Transverse colon (tissue), 4 donors: ENCODE measurements at places on chromosomes 1 and 21. TPM values are rescaled to one million over a fixed set of nuclear protein-coding genes. Genes with fewer than 3 reads are reported as not detected.
A peak's percentile ranks its signal among the peaks of the same experiment; 100 is the strongest.

DNA sequence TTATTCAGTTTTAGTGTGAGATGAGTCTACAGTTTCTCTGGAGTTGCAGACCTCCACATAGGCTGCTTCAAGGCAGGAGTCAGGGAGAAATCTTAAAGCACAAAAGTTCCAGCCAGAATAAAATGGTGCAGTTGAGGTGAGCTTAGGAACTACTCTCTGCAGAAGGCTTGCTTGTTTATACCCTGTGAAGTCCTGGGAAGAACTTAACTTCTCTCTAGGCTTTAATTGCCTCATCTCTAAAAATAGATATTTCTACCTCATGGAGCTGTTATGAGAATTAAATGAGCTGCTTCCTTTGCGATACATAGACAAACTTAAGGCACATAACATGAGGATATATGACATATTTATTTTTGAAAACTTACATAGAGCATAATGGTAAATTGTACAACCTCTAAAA is 286.2 kb downstream of the GPATCH2 start:
- no peaks in the 10 kb centered on the region for H3K4me1 ChIP-seq
- H3K4me3 ChIP-seq, result no peak overlapping the region
- DNase-seq, result no peak
- no peaks in the 10 kb centered on the region for H3K27me3 ChIP-seq
- no peak overlapping the region for H3K27ac ChIP-seq

DNA sequence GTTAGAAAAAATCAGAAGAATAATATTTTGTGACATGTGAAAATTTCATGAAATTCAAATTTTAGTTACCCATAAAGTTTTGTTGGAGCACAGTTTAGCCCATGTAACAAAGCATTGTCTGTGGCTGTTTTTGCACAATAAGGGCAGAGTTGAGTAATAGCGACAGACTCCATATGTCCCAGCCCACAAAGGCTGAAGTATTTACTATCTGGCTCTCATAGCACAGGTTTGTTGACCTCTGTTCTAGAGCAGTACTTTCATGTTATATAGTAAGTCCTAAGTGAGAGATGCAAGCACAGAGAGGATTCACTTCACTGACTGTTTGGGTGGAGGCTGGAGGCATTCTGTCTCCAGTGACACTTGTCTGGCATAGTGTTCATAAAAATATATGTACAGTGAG is 6.8 kb downstream of the LAMC1 start:
- no peak overlapping the region for H3K4me3 ChIP-seq
- no peaks in the 10 kb centered on the region for H3K36me3 ChIP-seq
- H3K27me3 ChIP-seq, result no peaks in the 10 kb centered on the region
- H3K4me1 ChIP-seq, result peaks cover 54% of the 10 kb centered on the region

DNA sequence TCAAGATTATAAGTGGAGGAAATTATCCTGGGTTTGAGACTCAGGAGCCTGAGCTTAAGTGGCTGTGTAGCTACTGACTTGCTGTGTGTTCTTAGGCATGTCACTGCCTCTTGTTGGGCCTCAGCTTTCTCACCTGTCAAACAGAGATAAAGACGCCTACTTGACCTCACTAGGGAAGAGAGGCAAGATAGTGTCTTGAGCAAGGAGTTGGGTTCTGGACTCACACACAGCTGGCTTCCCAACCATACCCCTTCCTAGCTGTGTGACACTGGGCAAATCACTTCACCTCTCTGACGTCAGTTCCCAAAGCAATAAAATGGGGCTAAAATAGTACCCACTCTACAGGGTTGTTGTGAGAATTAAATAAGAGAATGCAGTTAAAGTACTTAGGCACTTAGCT is 11.6 kb upstream of the EPB41 start:
- H3K4me1 ChIP-seq, result peaks cover 4% of the 10 kb centered on the region
- H3K36me3 ChIP-seq, result no peaks in the 10 kb centered on the region
- H3K27ac ChIP-seq, result no peak overlapping the region
- no peak for DNase-seq

DNA sequence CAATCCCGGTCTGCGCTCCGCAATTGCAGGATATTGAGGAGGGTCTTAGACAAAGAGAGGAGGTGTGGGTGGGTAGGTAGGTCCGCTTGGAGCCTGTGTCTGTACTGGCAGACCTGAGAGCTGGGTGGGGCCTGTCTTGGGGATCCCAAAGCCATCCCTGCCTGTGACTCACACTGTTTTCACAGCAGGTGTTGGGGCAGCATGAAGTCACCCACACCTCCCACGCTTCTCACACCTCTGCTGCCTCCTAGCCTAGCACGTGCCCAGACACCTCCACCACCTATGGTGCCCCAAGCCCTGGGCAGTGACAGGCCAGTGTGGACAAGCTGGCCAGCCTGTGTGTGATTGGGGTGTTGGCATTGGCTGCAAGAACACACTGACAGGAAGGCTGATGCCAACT is 65.7 kb upstream of the ECE1 start:
- DNase-seq, result no peak
- H3K36me3 ChIP-seq, result no peaks in the 10 kb centered on the region
- H3K27ac ChIP-seq, result no peak overlapping the region
- H3K4me3 ChIP-seq, result no peak overlapping the region
- no peaks in the 10 kb centered on the region for H3K4me1 ChIP-seq

GRCh38 chr1:75836528-75837100 is 39.9 kb downstream of the MSH4 start:
- no peaks in the 10 kb centered on the region for H3K27me3 ChIP-seq
- no peaks in the 10 kb centered on the region for H3K36me3 ChIP-seq
- no peaks in the 10 kb centered on the region for H3K4me1 ChIP-seq
- no peak overlapping the region for H3K27ac ChIP-seq

RABGAP1L gene
- total RNA-seq, result 94.6 TPM

GRCh38 chr1:204377800-204378668 is 18.3 kb upstream of the PLEKHA6 start:
- H3K4me3 ChIP-seq, result peak overlapping the region; percentile 25
- H3K4me1 ChIP-seq, result peaks cover 37% of the 10 kb centered on the region
- DNase-seq, result peak; percentile 80

GRCh38 chr1:203197625-203198024 is 11.1 kb upstream of the CHI3L1 start:
- H3K4me1 ChIP-seq, result no peaks in the 10 kb centered on the region
- H3K36me3 ChIP-seq, result no peaks in the 10 kb centered on the region
- no peak for DNase-seq
- H3K27ac ChIP-seq, result no peak overlapping the region
- H3K4me3 ChIP-seq, result no peak overlapping the region

DNA sequence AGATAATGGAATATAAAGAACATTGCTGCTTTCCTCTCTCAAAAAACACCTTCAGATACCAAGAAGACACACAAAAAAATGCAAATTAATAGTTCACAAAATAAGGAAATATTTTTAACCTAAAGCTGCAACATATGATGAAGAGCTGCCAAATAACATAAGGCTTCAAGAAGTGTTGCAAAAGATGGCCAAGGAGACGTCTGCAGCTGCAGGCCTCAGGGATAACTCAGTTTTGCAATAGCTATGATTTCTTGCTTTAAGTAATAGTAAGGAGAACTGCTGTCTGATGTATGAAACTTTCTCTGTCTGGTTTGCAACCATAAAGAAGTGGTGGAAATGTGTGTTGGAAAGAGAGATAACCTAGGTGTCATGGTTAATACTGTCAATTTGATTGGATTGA is 1237.5 kb downstream of the MRPL39 start:
- no peaks in the 10 kb centered on the region for H3K36me3 ChIP-seq
- H3K27ac ChIP-seq, result no peak overlapping the region
- no peak overlapping the region for H3K4me3 ChIP-seq
- H3K27me3 ChIP-seq, result no peaks in the 10 kb centered on the region

DNA sequence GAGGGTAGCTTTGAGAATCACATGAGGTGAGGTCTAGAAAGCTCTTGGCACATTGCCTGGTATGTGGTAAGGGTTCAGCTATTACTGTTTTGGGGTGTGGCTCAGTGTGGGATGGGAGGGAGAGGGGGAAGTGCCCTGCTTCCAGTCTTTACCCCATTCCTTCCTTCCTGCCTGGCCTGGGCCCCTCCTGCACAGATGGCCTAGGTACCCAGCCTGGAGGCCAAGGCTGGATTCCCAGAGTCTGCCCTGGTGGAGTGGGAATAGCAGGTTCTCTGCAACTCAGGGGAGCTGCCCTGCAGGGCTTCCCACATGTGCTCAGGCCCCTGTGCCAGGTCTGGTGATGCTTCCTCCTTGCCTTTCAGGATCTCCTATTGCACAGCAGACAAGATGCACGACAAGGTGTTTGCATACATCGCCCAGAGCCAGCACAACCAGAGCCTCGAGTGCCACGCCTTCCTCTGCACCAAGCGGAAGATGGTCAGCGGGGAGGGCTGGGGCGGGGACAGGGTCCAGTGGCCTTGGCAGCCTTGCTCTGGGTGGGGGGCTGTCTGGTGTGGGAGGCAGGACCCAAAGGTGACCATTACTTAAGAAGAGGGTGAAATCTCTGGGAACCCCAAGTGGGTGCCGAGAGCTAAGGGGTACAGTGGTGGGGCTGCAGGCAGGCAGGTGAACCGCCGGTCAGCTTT is 13.5 kb downstream of the LDLRAP1 start:
- H3K27ac ChIP-seq, result peak overlapping the region; percentile 65
- no peaks in the 10 kb centered on the region for H3K27me3 ChIP-seq
- no peak overlapping the region for H3K4me3 ChIP-seq
- H3K4me1 ChIP-seq, result peaks cover 37% of the 10 kb centered on the region
- DNase-seq, result peak; percentile 57

GRCh38 chr1:65297706-65298105 is 11.6 kb upstream of the DNAJC6 start:
- no peak overlapping the region for H3K27ac ChIP-seq
- H3K27me3 ChIP-seq, result no peaks in the 10 kb centered on the region
- H3K4me3 ChIP-seq, result no peak overlapping the region
- H3K4me1 ChIP-seq, result no peaks in the 10 kb centered on the region
- no peak for DNase-seq

FAM177B gene
- 13.9 TPM for total RNA-seq

GRCh38 chr1:227449051-227449450 is 114.3 kb upstream of the ZNF678 start:
- peaks cover 11% of the 10 kb centered on the region for H3K27me3 ChIP-seq
- no peaks in the 10 kb centered on the region for H3K4me1 ChIP-seq
- no peaks in the 10 kb centered on the region for H3K36me3 ChIP-seq
- no peak for DNase-seq

OR2T35 gene
- total RNA-seq, result not detected

GRCh38 chr1:36534711-36535412 is 52.1 kb upstream of the CSF3R start:
- H3K27ac ChIP-seq, result no peak overlapping the region
- no peaks in the 10 kb centered on the region for H3K27me3 ChIP-seq
- no peak for DNase-seq
- no peaks in the 10 kb centered on the region for H3K4me1 ChIP-seq

DNA sequence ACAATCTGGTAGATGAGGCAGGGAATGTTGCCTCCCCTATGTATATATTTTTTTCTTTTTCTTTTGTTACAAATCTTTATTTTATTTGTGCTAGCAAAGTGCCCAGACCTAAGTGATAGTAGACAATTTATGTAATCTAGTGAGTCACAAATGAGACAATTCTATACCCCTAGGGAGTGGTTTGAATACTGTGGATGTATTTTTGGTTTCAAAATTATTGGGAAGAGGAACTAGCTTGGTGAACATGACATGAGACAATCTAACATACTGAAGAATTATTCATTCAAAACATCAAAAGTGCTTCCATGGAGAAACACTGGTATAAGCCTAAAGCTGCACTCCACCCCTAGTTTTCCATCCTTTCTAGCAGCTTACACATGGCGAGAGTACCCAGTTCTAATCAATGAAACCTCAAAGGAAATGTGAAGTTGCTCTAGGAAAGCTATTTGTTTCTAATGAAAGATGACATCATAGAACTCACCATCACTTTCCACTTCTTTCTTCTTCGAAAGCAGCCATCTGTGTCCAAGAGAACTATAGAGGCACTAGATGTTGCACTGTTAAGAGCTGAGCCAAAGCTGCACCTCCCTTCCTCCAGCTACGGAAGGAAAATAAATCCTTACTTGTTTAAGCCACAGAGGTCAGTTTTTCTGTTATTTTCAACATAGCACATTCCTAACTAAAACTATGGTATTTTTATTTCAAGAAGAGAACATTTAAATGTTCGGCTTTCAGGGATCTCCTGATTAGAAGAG is 764.6 kb downstream of the LTN1 start:
- no peaks in the 10 kb centered on the region for H3K4me1 ChIP-seq
- no peak overlapping the region for H3K27ac ChIP-seq
- H3K36me3 ChIP-seq, result no peaks in the 10 kb centered on the region
- no peak overlapping the region for H3K4me3 ChIP-seq
- H3K27me3 ChIP-seq, result no peaks in the 10 kb centered on the region

DNA sequence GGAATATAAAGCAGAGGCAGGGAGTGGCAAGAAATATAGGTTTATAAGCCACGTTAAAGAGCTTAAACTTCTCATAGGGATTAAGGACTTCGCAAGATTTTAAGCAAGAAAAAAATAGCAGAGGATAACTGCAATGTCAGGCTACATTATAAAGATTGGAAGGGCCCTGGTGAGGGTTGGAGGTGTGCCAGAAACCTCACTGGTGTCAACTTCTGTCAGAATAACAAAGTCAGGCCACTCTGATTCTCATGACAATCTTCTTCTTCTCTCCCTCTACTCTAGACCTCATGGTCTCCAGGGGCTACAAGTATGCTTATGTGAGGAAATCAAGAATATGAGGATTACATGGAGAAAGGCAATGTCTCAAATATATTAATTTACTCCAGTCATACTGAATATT is 32.6 kb upstream of the FMO2 start:
- no peaks in the 10 kb centered on the region for H3K27me3 ChIP-seq
- no peaks in the 10 kb centered on the region for H3K4me1 ChIP-seq
- H3K4me3 ChIP-seq, result no peak overlapping the region
- no peak overlapping the region for H3K27ac ChIP-seq

- H3K4me3 ChIP-seq, result no peak overlapping the region
- H3K36me3 ChIP-seq, result peaks cover 69% of the 10 kb centered on the region
- no peaks in the 10 kb centered on the region for H3K27me3 ChIP-seq
- no peaks in the 10 kb centered on the region for H3K4me1 ChIP-seq
- DNase-seq, result no peak
These were observed 123.7 kb downstream of the UBR4 start for GRCh38 chr1:19086176-19086875.

GRCh38 chr1:156911577-156912298 is 8.7 kb upstream of the LRRC71 start:
- no peak for DNase-seq
- no peaks in the 10 kb centered on the region for H3K36me3 ChIP-seq
- H3K27me3 ChIP-seq, result peaks cover 27% of the 10 kb centered on the region
- no peak overlapping the region for H3K4me3 ChIP-seq

DNA sequence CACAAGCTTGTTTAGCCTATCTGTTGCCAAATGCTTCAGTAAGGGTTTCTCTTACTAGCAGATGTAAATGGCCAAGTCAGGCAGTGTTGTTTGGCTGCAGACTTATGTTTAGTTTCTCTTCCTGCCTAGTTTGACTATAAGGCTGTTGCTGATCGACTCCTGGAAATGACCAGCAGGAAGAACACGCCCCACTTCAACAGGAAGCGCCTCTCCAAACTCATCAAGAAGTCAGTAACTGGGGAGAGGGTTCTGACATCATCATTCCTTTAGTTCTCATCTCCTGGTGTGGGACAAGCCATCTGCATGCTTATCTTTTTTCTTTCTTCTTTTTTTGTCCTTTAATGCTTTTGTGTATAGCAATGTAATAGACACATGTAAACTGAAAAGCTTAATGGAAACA is 25.1 kb downstream of the RRP1B start:
- H3K27ac ChIP-seq, result no peak overlapping the region
- no peak for DNase-seq

TNFRSF25 gene
- 41.0 TPM for total RNA-seq

- no peaks in the 10 kb centered on the region for H3K4me1 ChIP-seq
- no peak overlapping the region for H3K4me3 ChIP-seq
- DNase-seq, result no peak
- H3K27me3 ChIP-seq, result no peaks in the 10 kb centered on the region
- H3K36me3 ChIP-seq, result no peaks in the 10 kb centered on the region
These were observed 61.4 kb upstream of the CXADR start for GRCh38 chr21:17451364-17451891.
